ENCODE measurements at places on chromosomes 16 and 17.

DNA sequence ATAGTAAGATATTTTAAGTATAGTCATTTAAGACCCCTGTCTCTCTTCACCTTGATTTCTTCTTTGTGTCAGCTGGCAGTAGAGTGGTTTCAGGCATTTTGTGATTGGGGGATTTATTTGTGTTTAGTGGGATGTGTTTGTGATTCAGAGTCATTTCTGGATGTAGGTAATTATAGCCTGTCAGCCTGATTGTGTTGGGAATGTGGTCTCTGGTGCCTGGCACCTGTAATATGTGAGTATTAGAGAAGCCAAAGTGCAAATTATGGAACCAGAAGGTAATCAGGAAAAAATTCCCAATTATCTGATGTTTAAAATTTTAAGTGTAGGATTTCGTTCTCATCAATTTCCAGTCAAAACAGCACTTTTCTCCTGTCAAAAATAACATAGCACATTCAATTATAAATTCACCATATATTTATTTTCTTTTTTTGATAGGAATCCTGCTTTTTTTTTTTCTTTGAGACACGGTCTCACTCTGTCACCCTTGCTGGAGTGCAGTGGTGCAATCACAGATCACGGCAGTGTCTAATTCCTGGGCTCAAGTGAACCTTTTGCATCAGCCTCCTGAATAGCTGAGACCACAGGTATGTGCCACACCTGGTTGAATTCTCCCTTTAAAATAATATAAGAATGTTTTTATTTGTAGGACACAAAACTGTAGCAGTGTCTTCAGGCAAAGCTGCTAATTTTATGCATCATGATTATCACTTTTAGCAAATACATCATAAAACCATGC, 42.7 kb downstream of the ATF7IP2 start:
- DNase-seq: no peak

GRCh38 chr16:86089991-86090390, 191.0 kb downstream of the IRF8 start:
- no peak for DNase-seq

DNA sequence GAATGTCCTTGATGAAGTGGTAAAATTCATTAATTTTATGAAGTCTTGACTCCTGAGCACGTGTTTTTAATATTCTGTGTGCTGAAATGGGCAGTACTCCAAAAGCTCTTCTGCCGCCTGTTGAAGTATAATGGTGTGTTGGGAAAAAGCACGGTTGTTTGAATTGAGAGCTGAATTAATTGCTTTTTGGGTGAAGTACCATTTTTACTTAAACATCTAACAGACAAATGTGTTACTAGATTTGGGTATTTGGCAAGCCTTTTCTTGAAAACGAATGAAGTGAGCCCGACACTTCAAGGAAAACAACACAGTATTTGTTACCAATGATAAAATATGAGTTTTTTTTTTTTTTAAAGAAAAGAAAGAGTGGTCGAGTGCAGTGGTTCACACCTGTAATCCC, 22.5 kb downstream of the WWP2 start:
- DNase-seq: no peak

GRCh38 chr17:50681263-50682200, 26.2 kb downstream of the ANKRD40 start:
- no peak for DNase-seq

DNA sequence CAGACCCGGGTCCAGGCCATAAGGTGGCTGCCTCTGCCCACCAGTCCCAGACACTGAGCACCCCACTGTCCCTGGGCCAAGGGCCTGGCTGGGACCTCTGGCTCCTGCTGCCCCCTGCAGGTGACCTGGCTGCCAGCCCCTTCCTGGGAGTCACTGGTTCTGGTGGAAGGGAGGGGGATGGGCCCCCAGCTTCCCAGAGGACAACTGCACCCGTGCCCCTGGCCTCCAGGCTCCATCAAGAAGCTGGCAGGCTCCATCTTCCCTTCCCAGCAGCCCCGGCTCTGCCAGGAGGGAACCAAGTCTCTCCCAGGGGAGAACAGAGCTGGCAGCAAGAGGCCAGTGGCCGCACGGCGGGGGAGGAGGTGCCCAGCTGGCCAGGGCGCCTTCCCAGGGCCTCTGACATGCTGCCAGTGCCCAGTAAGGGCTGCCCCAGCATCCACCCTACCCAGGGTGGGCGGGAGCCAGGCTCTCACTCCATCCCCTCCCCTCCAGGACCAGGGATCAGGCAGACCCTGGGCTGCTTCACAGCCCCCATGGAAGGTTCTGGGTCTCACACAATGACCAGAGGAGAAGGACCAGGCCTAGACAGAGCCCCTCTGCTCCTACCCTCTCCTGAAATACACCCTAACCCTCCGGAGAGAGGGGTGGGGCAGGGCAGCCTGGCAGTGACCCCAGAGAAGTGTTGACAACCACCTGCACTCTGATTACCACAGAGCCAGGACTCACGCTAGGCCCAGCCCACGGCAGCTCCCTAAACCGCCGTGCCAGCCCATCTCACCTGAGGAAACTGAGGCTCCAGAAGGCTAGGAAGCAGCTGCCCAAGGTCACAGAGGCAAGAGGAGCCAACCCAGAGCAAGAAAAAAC, 3.6 kb downstream of the CLUH start:
- DNase-seq: peak; percentile 23

DNA sequence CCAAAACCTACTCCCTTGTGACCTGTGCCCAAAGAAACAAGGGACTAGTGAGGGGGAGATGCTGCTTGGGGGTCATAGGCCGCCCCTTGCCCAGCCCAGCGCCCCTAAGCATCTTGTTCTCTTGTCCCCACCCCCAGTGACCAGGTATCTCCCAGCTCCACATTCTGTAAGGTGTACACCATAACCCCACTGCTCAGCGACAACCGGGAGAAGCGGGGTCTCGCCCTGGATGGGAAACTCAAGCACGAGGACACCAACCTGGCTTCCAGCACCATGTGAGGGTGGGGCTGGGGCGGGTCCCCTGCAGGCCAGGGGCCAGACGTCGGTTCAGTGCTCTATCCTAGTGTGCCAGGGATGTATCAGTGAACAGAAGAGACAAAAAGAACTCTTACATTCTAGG, 8.7 kb downstream of the ARRB2 start:
- no peak for DNase-seq

DNA sequence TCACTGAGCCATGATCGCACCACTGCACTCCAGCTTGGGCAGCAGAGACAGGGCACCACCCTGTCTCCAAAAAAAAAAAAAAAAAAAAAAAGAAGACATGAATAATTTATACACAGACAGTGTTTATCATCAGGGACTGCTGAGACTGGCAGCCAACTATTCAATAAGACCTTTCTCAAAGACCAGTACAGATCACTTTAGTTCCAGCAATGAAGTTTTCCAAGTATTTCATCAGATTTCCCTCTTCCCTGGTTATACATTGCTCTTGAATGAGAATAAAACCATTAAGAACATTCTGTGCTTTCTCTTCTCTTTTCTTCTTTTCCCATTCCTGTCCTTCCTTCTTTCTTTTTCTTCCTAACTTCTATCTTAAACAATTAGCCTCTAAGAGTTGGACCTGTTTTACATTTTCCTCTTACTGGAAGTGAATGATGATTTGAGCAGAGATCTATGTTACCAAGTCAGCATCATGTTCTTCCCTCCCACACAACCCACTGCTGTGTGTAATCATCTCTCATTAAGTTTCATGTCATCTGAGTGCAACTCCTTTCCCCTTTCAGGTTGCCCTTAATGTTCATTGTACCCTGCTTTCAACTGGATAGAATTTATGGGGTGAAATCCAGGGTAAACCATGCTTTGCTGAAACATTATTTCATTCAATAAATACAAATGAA, 35.9 kb upstream of the SMIM36 start:
- no peak for DNase-seq

- no peak for DNase-seq
Measured at GRCh38 chr16:31002862-31003341, 7.5 kb downstream of the STX1B start.

- DNase-seq: peak; percentile 60
Measured at GRCh38 chr16:81808933-81809480, 29.9 kb downstream of the PLCG2 start.

- no peak for DNase-seq
Measured at GRCh38 chr16:70665806-70666735, 19.7 kb downstream of the IL34 start.

GRCh38 chr17:63675607-63676546, 24.0 kb downstream of the LIMD2 start:
- DNase-seq: no peak

DNA sequence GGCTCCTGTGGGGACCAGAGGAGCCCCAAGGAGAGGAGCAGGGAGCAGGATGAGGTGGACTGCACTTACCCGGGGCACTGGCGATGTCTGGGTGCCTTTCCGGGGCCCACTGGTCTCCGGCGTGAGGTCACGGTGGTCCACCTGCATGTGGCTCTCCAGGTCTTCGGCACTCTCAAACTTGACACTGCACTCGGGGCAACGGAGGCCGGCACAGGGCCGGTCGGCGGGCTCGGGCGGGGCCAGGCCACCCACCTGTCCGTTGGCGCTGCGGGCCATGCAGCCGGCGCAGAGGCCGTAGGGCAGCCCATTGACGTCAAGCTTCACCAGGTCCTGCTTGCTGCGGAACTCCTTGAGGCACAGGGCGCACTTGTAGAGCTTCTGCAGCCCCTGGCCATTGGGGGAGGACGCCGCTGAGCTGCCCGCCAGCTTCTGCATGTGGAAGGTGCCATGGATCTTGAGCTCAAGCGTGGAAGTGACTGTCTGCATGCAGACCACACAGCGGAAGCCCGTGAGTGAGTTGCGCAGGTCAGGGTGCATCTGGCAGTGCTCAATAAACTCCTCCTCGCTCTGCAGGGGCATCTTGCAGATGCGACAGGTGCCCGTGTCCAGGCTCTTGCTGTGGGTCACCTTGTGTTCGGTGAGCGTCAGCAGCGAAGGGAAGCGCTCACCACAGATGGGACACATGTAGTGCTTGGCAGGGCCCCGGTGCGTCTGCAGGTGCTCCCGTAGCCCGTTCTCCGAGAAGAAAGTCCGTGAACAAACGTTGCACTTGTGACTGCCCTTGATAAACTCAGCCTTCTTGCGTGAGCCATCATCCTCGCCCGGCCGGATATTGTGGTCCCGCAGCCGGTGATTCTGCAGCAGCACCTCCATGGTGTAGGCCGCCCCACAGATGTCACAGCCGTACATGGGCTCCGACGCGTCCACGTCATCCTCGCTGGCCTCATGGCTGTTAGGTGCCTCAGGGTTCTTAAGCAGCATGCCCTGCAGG, 220.0 kb downstream of the ZNF423 start:
- DNase-seq: no peak

GRCh38 chr16:30773826-30774225, 11.7 kb downstream of the RNF40 start:
- no peak for DNase-seq

- peak; percentile 15 for DNase-seq
Measured at GRCh38 chr16:83899272-83899897, 470 bp downstream of the MLYCD start.

DNA sequence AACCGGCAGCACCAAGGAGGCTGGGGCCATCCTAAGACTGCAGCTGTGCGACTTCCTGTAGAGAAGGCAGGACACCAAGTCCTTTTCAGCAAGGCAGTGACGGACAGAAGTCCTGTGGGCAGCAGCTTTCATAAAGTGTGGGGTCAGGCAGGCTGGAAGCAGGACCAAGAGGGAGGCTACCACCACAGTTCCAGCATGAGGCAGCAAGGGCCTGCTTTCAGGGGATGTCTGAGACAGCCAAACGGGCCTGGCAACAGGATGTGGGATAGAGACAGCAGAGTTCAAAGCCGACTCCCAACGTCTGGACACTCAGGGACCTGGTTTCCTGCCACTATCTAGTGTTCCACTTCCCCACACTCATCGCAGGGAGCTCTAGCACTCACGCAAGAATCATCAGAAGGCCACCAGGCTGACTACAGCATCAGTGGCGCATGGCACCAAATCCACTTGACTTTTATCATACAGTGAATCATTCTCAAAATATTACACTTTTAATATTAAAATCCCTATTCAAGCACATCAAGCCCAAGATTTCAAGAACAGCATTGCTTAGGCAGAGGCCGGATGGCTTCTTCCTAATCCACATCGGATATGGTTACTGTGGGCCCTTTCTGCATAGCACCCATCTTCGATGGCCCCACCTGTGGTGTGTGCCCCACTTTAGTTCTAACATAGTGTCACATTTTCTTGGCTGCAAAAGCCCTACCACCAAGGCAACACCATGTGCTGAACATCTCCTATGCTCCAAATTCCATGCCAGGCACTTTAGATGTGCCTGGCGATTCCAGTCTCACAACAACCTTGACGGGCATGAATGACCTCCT, 5.2 kb downstream of the USP7 start:
- DNase-seq: no peak

DNA sequence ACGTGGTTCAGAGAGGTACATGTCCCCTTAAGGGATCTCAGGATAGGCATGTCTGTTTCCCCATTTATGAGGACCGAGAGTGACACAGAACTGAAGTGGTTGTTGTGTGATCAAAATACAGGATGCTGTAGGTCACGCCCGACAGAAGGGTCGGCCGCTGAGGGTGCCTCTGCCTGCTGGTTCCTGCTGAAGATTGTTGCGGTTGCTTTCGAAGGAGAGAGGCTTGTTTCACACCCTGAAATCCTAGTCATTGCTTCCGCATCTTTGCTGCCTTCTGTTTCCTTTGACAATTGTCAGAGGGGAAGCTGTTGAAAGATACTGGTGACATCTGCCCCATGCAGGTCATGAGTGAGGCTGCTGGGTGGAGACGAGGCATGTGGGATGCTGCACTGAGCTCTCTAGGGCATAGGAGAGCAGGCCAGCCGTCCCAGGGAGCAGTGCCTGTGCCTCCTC, 3.8 kb upstream of the NAT9 start:
- peak; percentile 81 for DNase-seq

DNA sequence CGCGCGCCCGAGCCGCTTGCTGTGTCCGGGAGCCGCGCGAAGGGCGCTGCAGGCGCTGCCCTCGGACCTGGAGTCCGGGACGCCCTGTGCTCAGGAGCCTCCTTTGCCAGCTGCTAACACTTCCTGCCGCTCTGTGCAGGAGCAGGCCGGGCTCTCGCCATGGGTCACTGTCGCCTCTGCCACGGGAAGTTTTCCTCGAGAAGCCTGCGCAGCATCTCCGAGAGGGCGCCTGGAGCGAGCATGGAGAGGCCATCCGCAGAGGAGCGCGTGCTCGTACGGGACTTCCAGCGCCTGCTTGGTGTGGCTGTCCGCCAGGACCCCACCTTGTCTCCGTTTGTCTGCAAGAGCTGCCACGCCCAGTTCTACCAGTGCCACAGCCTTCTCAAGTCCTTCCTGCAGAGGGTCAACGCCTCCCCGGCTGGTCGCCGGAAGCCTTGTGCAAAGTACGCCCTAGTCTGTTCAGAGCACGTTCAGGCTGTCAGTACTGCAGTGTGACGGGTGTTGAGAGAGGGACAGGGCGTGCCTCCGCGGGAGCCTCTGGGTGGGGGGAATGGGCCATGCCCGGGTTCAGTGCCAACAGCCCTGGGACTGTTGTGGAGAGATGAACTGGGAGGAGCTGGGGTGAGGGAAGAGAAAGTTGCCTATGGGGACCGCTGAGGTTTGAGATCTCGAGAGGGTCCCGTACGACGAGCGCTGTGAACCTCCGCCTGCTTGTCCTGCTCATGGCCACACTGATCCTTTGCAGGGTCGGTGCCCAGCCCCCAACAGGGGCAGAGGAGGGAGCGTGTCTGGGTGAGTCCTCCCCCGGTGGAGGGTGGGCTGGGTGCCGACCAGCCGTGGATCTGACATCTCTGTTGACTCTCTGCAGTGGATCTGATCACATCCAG, 1.3 kb downstream of the ZNF276 start:
- DNase-seq: peak; percentile 46

Measured in T-helper 2 cell (primary cell).